CD4-positive, alpha-beta T cell (primary cell): ENCODE measurements at places on chromosomes 13 and 19.

GRCh38 chr13:32136716-32137115 is 105.1 kb downstream of the FRY start:
- H3K4me3 ChIP-seq, result no peak overlapping the region
- H3K27ac ChIP-seq, result no peak overlapping the region
- H3K27me3 ChIP-seq, result no peaks in the 10 kb centered on the region
- no peaks in the 10 kb centered on the region for H3K36me3 ChIP-seq
- H3K4me1 ChIP-seq, result no peaks in the 10 kb centered on the region
- DNase-seq, result no peak

DNA sequence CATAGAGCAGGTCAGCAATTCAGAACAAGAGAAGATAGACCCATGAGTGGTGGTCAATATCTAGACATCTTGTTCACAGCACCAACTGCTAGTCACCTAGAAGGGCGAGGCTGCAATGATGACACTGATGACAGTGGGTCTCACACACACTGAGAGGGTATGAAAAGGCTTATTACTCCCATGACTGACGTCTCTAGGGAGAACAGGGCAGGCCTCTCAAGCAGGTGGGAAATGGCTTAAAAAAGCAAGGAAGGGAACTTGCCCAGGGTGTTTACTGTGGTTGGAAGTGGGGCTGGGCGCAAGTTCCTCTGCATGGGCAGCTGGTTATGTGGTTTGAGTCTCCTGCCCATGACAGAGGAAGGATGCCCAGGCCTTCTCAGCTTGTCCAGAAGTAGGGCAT is 33.8 kb downstream of the ZNF44 start:
- no peak overlapping the region for H3K4me3 ChIP-seq
- H3K36me3 ChIP-seq, result no peaks in the 10 kb centered on the region
- no peaks in the 10 kb centered on the region for H3K4me1 ChIP-seq
- no peak overlapping the region for H3K27ac ChIP-seq
- DNase-seq, result no peak

GRCh38 chr13:28659621-28659970 is 666 bp downstream of the POMP start:
- H3K27me3 ChIP-seq, result no peaks in the 10 kb centered on the region
- DNase-seq, result no peak
- H3K4me3 ChIP-seq, result peak overlapping the region; percentile 84
- peaks cover 27% of the 10 kb centered on the region for H3K4me1 ChIP-seq
- peak overlapping the region; percentile 92 for H3K27ac ChIP-seq
- peaks cover 26% of the 10 kb centered on the region for H3K36me3 ChIP-seq

DNA sequence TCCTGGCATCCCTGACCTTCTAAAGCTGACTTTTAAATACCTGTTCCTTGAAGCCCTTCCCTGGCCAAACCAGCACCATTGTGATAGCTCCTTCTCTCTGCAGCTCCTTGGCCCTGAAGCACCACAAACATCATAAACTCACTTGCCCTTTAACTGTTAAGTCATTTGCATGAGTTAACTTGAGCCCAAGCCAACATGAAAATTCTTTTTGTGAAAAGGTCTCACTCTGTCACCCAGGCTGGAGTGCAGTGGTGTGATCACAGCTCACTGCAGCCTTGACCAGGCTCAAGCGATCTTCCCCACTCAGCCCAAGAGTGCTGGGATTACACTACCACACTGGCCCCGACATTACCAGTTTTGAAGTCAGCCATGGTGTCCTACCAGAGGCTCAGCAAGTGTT is 87.8 kb downstream of the ZIC5 start:
- no peaks in the 10 kb centered on the region for H3K27me3 ChIP-seq
- DNase-seq, result no peak
- H3K4me1 ChIP-seq, result no peaks in the 10 kb centered on the region

DNA sequence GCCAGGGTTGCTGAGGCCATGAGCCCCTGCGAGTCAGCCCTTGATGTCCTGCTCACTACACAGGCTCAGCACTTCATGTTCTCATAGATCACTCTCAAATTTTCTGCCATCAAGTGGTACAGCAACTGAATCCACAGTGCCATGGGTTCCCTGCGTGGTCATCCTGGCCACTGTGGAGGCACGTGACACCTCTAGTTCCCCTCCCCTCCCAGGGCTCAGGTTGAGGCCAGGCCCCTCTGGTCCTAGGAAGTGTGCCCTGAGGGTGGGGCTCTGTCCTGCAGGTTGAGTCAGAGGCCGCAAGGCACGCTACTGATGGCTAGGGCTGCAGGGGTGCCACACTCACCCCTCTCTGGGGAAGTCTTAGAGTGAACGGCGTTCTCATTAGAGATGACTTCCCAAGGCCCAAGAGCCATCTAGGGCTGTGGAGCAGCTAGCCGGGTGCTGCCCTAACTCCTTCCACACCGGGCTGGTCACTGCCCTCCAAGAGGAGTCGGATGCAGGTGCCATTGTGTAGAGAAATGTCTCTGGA is 39.8 kb upstream of the TPM4 start:
- DNase-seq, result no peak
- H3K4me3 ChIP-seq, result no peak overlapping the region
